Tibial nerve (tissue), 4 donors: ENCODE measurements at places on chromosomes 3 and 15. TPM values are rescaled to one million over a fixed set of nuclear protein-coding genes. Genes with fewer than 3 reads are reported as not detected.

DNA sequence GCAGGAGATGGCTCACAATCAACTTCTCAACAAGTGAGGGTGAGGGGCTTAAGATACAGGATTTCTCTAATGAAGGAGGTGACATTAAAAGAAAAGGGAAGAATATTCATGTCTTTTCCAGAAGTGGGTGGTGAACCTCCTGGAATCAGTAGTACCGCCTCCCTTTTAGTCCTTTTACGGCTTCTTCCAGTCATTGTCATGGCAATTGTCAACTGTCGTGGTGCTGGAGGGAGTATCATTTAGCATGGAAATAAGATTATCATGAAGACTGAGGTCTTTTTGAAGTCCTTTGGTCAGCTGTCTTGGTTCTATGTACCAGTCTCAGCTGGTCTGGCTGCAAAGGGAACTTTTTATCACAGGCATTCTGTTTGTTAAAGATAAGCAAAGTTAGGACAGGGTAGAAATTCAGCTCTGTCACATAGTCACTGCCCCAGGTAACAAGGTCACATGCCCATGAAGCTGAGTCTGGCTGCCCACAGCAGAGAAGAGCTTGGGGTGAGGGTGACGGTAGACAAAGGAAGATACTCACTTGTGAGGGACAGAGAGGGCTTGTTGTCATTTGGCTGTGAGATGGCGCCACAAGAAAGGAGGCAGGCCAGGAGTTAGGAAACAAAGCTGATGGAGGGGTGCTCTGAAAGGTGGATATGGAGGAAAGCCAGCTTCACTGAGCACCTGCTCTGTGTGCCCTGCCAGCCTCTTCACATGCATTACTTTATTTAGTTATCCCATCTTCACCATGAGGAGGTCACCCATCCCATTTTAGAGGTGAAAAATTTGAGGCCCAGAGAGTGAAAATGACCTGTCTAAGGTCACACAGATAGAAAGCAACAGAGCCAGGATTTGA, 228.2 kb upstream of the TRIM42 start:
- H3K36me3 ChIP-seq = no peaks in the 10 kb centered on the region
- H3K4me3 ChIP-seq = no peak overlapping the region
- DNase-seq = no peak
- H3K27me3 ChIP-seq = no peaks in the 10 kb centered on the region
- H3K27ac ChIP-seq = no peak overlapping the region

GRCh38 chr3:119292666-119293065, 1.5 kb upstream of the ARHGAP31 start:
- H3K27me3 ChIP-seq = no peaks in the 10 kb centered on the region
- peak overlapping the region; percentile 96 for H3K27ac ChIP-seq
- no peak overlapping the region for H3K4me3 ChIP-seq

TPRG1 gene
- total RNA-seq = 16.7 TPM

SLC12A1 gene
- not detected for total RNA-seq

GRCh38 chr3:48186631-48187300, 1.5 kb downstream of the CDC25A start:
- no peak for DNase-seq
- no peaks in the 10 kb centered on the region for H3K27me3 ChIP-seq
- H3K36me3 ChIP-seq = no peaks in the 10 kb centered on the region
- H3K4me1 ChIP-seq = no peaks in the 10 kb centered on the region

DNA sequence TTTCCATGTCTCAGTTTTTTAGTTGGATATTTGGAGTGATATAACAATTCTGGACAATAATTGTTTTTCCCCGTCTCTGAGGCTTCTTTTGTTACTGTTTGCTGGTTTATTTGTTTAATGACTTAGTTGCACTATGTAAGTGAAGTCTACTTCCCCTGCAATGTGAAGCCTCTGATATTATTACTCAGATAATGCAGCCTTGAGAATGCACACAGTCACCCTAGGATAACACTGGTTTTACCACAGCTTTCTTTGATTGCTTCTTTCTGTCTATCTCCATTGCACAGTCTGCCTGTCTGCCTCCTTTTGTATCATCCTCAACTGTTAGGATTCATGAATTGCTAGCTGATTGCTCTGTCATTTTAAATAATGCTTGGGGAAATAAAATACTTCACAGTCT, 208.7 kb upstream of the ROBO1 start:
- no peaks in the 10 kb centered on the region for H3K27me3 ChIP-seq
- DNase-seq = no peak
- no peaks in the 10 kb centered on the region for H3K36me3 ChIP-seq
- no peak overlapping the region for H3K27ac ChIP-seq
- H3K4me1 ChIP-seq = no peaks in the 10 kb centered on the region
- no peak overlapping the region for H3K4me3 ChIP-seq

GRCh38 chr3:101158374-101158773, 162.0 kb downstream of the IMPG2 start:
- H3K4me1 ChIP-seq = no peaks in the 10 kb centered on the region
- H3K27ac ChIP-seq = no peak overlapping the region
- DNase-seq = no peak

SMCO1 gene
- total RNA-seq = not detected

GRCh38 chr3:64306745-64307144, 81.5 kb upstream of the PRICKLE2 start:
- H3K4me1 ChIP-seq = peaks cover 5% of the 10 kb centered on the region
- no peaks in the 10 kb centered on the region for H3K36me3 ChIP-seq
- H3K4me3 ChIP-seq = no peak overlapping the region

DNA sequence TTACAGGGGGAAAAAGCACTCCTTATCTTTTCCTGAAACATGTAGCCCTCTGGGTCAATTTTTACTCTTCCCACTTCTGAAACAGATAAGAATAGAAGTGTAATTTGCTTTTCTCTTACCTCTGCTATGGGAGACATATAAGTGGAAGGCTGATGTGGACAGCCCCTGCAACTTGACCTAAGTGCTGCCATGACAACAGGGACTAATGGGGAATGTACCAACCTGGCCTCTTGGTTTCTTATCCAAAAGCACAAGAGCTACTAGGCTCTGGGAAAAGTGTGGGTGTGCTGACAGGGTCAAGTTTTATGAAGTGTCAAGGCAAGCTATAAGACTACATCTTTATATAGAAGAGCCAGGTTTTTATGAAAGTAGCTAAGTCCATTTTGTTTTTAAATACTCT, 1246.5 kb downstream of the OTOL1 start:
- no peaks in the 10 kb centered on the region for H3K36me3 ChIP-seq
- H3K27ac ChIP-seq = no peak overlapping the region
- no peak for DNase-seq

CNTN3 gene
- total RNA-seq = 2.7 TPM
